ENCODE measurements at places on chromosomes 7 and 10.

- DNase-seq, result no peak
Measured at GRCh38 chr10:124560377-124561105, 98.9 kb downstream of the LHPP start.

- DNase-seq, result no peak
Measured at GRCh38 chr10:22931948-22932347, 4.1 kb downstream of the ARMC3 start.

GRCh38 chr10:79582096-79582495, 21.9 kb upstream of the SFTPA2 start:
- no peak for DNase-seq

GRCh38 chr7:51244053-51244452, 72.6 kb downstream of the COBL start:
- DNase-seq, result no peak

- DNase-seq, result no peak
Measured at GRCh38 chr10:34183016-34183796, 631.9 kb downstream of the PARD3 start.

DNA sequence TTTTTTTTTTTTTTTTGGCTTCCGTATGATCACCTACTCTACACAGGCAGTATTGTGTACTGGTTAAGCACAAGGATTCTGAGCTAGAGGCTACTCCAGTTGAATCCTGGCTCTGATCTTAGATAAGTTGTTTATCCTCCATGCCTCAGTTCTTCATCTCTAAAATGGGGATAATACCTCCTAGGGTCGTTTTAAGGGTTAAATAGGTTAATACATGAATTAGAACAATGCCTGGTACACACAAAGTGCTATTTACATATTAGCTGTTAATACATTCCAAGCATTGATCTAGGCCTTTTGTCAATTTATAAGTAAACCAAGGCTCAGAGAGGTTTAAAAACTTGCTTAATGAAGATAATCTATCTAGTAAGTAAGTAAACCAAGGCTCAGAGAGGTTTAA, 59.0 kb downstream of the ST7 start:
- no peak for DNase-seq

GRCh38 chr7:3592401-3593134, 291.5 kb downstream of the SDK1 start:
- no peak for DNase-seq

DNA sequence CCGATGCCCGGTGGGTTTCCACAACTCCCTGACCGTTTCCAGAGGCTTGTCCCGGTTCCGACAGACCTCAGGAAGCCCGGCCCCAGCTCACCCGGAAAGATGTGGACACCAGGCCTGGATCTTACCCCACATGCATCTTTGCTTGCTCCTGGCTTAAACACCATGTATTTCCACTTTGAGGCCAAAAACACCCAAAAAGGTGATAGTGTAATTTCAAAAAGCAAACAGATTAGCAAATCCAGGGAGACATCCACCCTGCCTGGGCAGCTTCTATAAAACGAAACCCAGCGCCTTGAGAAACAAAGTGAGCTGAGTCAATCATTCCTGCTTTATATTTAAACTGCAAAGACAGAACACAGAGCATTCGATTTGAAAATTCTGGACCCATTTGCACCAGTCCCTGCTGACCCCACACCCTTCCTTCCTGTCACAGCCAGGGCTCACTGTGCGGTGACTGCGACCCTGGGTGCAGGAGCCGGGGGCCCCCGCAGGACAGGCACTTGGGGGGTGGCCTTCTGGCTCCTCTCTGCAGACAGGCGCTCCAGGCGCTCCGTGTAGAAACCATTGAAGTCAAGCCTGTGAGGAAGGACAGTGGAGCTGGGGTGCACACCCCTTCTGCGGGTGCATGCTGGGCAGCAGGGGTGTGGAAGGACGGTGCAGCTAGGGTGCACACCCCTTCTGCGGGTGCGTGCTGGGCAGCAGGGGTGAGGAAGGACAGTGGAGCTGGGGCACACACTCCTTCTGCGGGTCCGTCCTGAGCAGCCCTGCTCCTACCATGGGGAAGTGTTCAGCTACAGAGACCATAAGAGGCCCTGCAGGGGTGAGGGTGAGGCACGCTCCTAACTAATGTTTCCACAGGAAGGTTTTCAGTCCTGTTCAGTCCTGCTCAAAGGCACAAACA, 2.9 kb upstream of the ADAM8 start:
- no peak for DNase-seq

- DNase-seq, result peak; percentile 72
Measured at GRCh38 chr7:99551767-99552463, at the start of gene FAM200A. Gene FAM200A, minus strand, starts transcription at chr7:99552114. Its CDS starts 3,707 bp downstream, at chr7:99548407.

- DNase-seq, result no peak
Measured at GRCh38 chr10:22133749-22134624, 83.8 kb downstream of the EBLN1 start.

DNA sequence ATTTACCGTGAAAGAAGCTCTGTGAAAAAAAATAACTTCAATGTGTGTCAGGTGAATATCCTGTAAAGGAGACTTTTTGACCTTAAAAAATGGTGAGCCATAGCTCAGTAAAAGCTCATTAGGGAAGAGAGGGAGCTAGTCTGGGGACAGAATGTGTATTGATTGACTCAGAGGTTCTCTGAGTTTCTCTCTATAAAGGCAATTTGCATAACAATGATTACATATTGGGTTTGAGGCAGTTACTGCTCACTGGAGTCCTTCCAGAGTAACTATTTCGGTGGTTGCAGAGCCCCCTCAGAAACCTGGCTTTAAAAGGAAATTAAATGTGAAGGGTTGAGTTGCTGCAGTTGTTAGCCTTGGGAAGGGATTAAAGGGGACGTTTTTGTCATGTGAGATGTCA, 181.6 kb downstream of the GALNT17 start:
- DNase-seq, result no peak

GRCh38 chr7:25752154-25752553, 399.8 kb upstream of the NFE2L3 start:
- DNase-seq, result no peak

DNA sequence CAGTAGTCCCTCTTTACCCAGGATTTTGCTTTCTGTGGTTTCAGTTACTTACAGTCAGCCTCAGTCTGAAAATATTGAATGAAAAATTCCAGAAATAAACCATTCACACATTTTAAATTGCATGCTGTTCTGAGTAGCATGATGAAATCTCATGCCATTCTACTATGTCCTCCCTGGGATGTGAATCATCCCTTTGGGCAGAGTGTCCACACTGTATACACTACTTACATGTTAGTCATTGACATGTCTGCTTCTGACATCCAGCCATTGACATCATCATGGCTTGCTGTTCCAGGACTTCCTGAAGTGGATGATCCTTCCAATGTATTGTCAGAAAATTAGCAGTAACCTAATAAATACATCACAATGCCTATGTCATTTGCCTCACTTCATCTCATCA, 34.6 kb upstream of the MALRD1 start:
- DNase-seq, result no peak

GRCh38 chr7:153938451-153938850, 113.7 kb upstream of the DPP6 start:
- no peak for DNase-seq

GRCh38 chr7:157975401-157976372, 611.9 kb downstream of the PTPRN2 start:
- DNase-seq, result no peak
